ENCODE measurements at places on chromosomes 2 and 18. TPM values are rescaled to one million over a fixed set of nuclear protein-coding genes. Genes with fewer than 3 reads are reported as not detected.

GRCh38 chr2:69973335-69973735 is 11.9 kb upstream of the ASPRV1 start:
- no peak for DNase-seq

CEP192 gene
- total RNA-seq, result 37.2 TPM

DNA sequence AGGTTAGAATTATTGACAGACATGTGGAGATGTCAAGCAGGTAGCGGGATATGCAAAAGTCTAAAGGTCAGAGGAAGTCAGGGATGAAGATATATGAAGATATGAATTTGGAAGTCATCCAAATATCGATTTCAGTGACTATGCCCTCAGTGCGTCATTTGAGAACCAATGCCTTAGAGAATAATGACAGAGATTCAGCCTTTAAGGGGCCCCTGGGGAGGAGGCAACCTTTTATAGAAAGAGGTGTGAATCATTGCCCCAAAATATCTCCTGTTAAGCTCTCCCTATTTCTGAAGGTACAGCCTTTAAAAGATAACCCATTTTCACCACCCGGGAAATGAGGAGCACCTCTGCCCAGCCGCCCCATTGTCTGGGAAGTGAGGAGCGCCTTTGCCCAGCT is 223.4 kb downstream of the NCKAP5 start:
- DNase-seq, result no peak

- no peak for DNase-seq
These were observed 43.6 kb downstream of the KIAA2012 start for GRCh38 chr2:202116691-202117090.

Data from SJSA1 (cell line).